Mucosa of descending colon (tissue), 3 donors: ENCODE measurements at places on chromosomes 11 and 22. TPM values are rescaled to one million over a fixed set of nuclear protein-coding genes. Genes with fewer than 3 reads are reported as not detected.

SYT9 gene
- total RNA-seq, result 0.57 TPM

KRTAP5-1 gene
- not detected for total RNA-seq

PHLDA2 gene
- total RNA-seq, result 25.6 TPM

SCUBE1 gene
- total RNA-seq, result 3.8 TPM

OLFML1 gene
- total RNA-seq, result 11.2 TPM

TEX12 gene
- total RNA-seq, result 0.60 TPM

IFITM10 gene
- 0.46 TPM for total RNA-seq

ARFGAP2 gene
- total RNA-seq, result 106 TPM

SLC22A12 gene
- total RNA-seq, result not detected
